Activated naive CD8-positive, alpha-beta T cell treated with anti-CD3 and anti-CD28 coated beads, Interleukin-2, amount 50 U/mL, for 16 hours (primary cell): ENCODE measurements at places on chromosomes 3 and 15.

- no peak for DNase-seq
Observed at GRCh38 chr3:42836150-42837123, 27.2 kb downstream of the ACKR2 start.

GRCh38 chr3:1406250-1406649 lies 313.4 kb downstream of the CNTN6 start:
- DNase-seq = no peak

GRCh38 chr3:122497425-122497824 lies 17.3 kb downstream of the KPNA1 start:
- peak; percentile 2 for DNase-seq

DNA sequence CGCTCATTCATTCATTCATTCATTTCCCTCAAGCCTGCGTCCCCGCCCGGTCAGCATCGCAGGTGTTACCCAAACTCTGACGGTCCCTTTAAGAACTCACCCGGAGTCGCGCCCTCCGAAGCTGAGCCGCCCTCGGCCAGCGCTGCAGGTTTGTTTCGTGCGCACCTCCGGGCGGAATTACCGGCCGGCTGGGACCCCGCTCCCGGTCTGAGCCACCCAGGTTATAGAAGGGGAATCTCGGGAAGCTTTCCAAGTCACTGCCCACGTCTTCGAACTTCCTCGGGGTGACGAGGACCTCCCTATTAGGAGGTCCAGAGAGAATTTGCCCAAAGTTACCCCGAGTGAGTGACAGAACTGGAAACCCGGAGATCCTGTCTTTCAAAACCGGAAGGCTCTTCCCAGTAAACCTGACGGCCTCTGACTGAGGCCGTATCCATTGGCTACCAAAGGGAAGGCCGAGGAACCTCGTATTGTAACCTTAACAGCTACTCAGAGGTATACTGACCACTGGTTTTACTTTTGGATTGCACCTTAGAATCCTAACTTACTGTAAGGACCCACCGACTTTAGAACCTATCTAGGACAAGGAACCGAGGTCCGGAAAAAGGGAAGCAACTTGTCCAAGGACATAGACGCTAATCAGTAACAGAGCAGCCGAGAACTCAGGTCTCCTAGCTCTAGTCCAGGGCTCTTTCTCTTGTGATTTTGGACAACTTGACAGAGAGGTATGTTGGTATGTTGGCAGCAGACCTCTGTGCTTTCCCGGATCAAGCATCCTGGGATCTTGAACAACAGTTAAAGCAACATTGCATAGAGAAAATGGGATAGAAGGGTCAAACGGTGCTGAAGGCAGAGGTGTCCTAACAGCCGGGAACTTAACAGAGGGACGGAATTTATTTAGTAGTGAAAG lies 788 bp upstream of the DLG1 start:
- DNase-seq = no peak

GRCh38 chr3:127788451-127788909 lies 33.8 kb downstream of the MGLL start:
- DNase-seq = no peak

GRCh38 chr15:43769584-43770228 lies 7.1 kb downstream of the ELL3 start:
- no peak for DNase-seq

DNA sequence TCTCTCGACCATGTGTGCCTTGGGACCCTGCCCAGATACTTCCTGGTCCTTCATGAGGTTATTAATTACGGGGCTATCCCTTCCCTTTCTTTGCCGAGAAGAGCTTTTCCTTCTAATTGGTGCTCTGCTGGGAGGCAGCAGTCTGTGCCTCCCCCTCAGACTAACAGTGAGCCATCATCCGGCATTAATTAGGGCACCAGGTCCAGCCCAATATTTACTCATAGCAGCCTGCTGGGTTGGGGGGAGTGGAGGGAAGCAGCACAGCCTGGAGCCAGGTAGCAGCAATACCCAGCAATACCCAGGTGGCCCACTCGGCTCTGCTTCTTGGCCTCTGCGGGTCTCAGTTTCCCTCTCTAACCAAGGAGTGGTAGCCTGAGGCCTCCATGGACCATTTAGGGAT lies 20.1 kb downstream of the CACNA2D2 start:
- no peak for DNase-seq
